ENCODE measurements at places on chromosomes 7 and 10. TPM values are rescaled to one million over a fixed set of nuclear protein-coding genes. Genes with fewer than 3 reads are reported as not detected.

The CDK14 gene
- 3.9 TPM for total RNA-seq

The RARRES2 gene
- total RNA-seq = not detected

The UCN3 gene
- total RNA-seq = not detected

The STEAP1 gene
- 1.5 TPM for total RNA-seq

The XRCC2 gene
- 4.6 TPM for total RNA-seq

Measured in glomerular endothelial cell (primary cell).